ENCODE measurements at places on chromosomes 3 and 15.
A peak's percentile ranks its signal among the peaks of the same experiment; 100 is the strongest.

- DNase-seq = no peak
Observed at GRCh38 chr3:5116538-5116937, 5.6 kb upstream of the ARL8B start.

DNA sequence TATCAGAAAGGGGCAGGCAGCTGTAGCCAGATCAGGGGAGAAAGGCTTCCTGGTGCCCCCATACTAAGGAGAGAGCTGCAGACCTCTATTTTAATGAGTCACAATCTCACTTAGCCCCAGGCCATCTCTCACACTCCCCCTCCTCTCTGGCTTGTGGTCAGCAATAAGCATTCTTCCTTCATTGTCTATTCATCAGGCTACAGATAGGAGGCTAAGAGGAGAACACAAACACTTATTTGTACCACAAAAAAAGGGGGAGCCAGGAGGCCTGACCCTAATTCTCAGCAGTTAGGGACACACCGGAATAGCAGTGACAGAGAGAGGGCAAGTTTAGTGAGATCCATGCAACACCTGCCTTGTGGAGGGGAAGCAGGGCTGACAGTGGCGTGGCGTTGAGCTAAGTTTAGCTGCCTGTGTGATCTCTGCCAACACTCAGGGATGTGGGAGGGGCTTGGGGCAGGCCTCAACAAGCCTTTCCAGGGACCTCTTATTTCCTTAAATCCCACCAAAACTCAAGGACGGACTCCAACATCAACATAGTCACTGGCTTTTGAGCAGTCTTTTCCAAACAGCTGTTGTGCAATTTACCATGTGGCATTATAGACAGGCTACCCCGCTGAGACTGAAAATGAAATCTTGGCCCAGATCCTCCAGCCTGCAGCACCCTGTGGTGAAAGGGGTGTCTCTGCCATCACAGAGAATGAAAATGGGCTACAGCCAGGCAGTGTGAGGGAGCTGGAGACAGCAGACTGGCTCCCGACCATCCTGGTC lies 191.9 kb upstream of the TSC22D2 start:
- DNase-seq = peak; percentile 69

GRCh38 chr3:132432639-132433038 lies 15.3 kb downstream of the DNAJC13 start:
- no peak for DNase-seq

- DNase-seq = no peak
Observed at GRCh38 chr3:184368586-184369183, 7.2 kb downstream of the POLR2H start.

- DNase-seq = no peak
Observed at GRCh38 chr15:39275066-39275465, 305.8 kb upstream of the THBS1 start.

DNA sequence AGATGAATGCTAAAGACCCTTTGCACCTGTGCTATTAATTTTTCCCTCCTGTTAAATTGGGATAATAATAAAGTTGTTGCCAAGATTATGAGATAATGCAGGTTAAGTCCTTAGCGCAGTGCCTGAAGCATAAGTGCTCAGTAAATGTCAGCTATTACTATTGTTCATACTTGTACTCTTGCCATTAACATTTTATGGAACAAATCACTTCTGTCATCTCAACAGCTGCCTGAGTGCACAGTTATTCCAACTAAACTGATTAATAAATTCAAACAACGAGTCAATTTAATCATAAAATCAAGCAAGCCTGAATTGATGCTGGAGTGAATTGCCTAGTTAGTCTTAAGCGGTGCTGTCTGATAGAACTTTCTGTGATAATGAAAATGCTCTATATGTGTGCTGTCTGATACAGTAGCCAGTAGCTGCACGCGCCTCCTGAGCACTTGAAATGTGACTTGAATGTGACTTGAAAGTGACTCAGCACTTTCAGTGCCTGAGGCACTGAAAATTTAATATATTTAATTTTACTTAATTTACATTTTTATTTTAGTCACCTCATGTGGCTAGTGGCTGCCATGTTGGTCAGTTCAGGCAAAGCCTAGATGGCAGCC lies 198.7 kb upstream of the PFN2 start:
- no peak for DNase-seq

- no peak for DNase-seq
Observed at GRCh38 chr3:191300422-191300821, 28.8 kb upstream of the CCDC50 start.

DNA sequence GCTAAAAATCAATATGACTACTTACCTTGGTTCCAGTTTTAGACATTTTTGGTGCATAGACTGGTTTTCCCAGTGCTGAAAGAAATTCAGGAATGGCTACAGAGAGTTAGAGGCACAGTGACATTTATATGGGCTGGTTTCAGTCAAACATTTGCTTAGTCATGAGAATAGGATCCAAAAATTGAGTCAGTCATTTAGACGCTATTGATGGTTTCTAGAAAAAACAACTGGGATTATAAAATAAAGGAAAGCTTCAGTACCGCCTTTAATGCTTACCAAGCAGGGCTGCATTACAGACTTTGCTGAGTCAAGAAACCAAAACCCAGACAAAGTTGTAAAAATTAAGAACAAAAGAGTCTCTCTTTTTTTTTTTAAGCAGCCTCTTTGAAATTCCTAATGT lies at the start of gene CRYGS:
Gene CRYGS (minus strand): TSS at position 100 of the 400 bp plus-strand sequence. CDS start 54 bp downstream, at position 46.
- no peak for DNase-seq

DNA sequence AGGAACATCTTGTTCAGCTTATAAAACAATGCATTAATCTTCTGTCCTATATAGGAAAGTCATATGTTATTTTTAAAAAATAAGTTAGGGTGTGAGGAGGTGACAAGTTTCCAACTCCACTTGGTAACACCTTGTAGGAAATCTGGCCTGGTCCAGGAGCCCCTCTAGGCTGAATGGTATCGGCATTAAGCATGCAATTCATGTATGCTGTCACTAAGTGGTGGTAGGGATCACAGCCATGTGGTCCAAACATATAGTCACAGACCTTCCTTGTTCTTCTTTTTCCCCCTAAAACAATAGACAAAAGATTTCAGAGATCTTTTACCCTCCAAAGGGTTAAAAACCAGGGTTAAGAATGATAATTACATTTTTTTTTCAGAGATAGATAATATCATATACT lies 4.2 kb upstream of the APBA2 start:
- no peak for DNase-seq

Measured in left lung (tissue), 14 donors.